ENCODE measurements at places on chromosomes 2 and 18. TPM values are rescaled to one million over a fixed set of nuclear protein-coding genes. Genes with fewer than 3 reads are reported as not detected.

DNA sequence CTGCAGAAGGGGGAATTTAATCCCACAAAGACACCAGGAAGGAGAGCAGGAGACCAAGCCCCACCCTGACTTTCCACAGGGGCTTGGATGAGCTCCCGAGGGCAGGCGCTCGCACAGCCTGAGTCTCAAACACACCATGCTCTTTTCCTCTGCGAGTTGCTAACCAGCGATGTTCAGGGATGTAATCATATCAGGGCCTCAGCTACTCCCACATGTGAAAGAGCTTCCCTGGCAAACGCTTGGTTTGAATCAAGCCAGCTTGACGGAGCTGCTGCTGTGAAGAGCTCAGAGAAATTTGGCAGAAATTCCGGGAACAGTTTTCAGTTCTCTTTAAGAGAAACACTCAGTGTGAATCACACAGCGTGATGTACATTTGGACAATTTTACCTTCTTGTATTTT, 385.8 kb downstream of the GALR1 start:
- H3K27me3 ChIP-seq = peaks cover 13% of the 10 kb centered on the region
- no peak for DNase-seq
- H3K36me3 ChIP-seq = no peaks in the 10 kb centered on the region

DNA sequence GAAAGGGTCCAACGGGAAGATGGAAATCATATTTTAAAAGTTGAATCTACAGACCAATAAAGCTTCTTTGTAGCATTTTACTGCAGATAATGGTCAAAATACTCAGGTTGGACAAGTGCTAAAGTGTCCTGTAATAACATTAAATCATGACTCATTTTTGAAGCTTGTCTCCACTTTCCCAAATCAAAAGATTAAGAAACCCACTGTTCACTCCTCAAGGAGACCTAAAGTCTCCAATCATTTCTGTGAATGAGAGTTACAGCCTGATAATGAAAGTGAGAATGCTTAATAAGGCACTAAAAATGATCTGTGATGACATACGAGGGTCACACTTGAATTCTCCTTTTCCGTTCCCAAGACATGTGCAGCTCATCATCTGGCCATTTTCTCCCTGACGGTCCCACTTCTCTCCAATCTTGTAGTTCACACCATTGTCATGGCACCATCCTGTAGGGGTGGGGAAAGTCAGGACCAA, 53.4 kb downstream of the ATIC start:
- DNase-seq = no peak
- H3K27me3 ChIP-seq = no peaks in the 10 kb centered on the region
- peaks cover 41% of the 10 kb centered on the region for H3K36me3 ChIP-seq
- no peak overlapping the region for H3K27ac ChIP-seq
- no peak overlapping the region for H3K4me3 ChIP-seq

- H3K36me3 ChIP-seq = no peaks in the 10 kb centered on the region
- no peaks in the 10 kb centered on the region for H3K4me1 ChIP-seq
- DNase-seq = no peak
- H3K27me3 ChIP-seq = peaks cover 14% of the 10 kb centered on the region
Observed at GRCh38 chr18:10784596-10785202, 258.9 kb downstream of the NAPG start.

- DNase-seq = peak; percentile 59
- H3K27me3 ChIP-seq = peaks cover 16% of the 10 kb centered on the region
- H3K27ac ChIP-seq = peak overlapping the region; percentile 59
- peaks cover 17% of the 10 kb centered on the region for H3K36me3 ChIP-seq
- peak overlapping the region; percentile 91 for H3K4me3 ChIP-seq
- H3K4me1 ChIP-seq = peaks cover 30% of the 10 kb centered on the region
Observed at GRCh38 chr18:76491473-76491775, 3.6 kb downstream of the ZNF516 start.

GRCh38 chr2:210730672-210731071, 174.3 kb downstream of the CPS1 start:
- H3K27me3 ChIP-seq = peaks cover 4% of the 10 kb centered on the region
- no peak overlapping the region for H3K27ac ChIP-seq
- no peaks in the 10 kb centered on the region for H3K36me3 ChIP-seq
- H3K4me1 ChIP-seq = no peaks in the 10 kb centered on the region
- H3K4me3 ChIP-seq = no peak overlapping the region

DNA sequence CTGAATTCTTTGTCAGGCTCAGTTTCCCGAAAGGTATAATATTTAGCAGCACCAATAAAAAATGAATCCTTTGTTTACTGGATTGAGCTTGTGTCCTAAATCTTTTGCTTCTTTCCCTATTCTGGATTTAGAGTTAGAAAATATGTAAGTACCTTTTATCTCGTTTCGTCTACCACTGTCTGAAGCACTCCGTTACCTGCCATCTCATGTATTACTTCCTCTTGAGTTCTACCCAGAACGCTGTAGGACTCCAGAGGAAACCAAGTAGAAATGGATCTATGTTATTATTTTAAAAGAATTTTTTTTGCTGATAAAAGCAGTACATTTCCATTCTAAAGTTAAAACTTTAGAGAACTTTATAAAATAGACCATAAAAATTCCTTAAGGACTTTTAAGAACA, 13.5 kb downstream of the ANKRD12 start:
- peak overlapping the region; percentile 36 for H3K27ac ChIP-seq
- peak overlapping the region; percentile 8 for H3K4me3 ChIP-seq
- DNase-seq = no peak
- no peaks in the 10 kb centered on the region for H3K27me3 ChIP-seq
- H3K36me3 ChIP-seq = peaks cover 16% of the 10 kb centered on the region

DNA sequence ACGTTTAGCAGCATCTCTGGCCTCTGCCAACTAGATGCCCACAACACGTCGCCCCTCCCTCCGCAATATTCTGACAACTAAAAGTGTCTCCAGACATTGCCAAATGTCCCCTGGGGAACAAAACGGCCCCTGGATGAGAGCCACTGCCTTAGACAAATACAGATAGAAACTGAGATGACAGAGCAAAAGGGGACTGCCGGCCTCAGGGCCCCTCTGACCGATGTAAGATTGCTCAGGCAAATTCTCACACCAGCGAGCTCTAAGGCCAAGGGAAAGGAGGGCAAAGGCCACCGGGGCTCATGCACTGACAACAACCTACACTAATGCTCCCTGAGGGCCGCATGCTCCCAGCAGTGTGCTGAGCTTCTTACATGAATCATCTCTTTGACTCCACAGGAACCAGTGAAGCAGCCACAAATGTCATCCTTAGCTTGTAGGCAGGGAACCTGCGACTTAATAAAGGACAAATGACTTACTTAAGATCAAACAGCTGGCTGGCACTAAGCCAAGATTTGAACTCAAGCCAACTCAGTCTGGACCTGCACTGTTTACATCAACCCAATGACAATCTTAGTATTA, 228.5 kb downstream of the TTC32 start:
- H3K4me3 ChIP-seq = no peak overlapping the region
- DNase-seq = no peak
- peaks cover 15% of the 10 kb centered on the region for H3K27me3 ChIP-seq
- no peaks in the 10 kb centered on the region for H3K4me1 ChIP-seq
- H3K27ac ChIP-seq = no peak overlapping the region

AQP12B gene
- total RNA-seq = not detected

CELF4 gene
- total RNA-seq = not detected

EHD3 gene
- 40.3 TPM for total RNA-seq

EIPR1 gene
- total RNA-seq = 38.0 TPM
